Caudate nucleus (tissue), 63 donors: ENCODE measurements at places on chromosomes 2 and 18.

GRCh38 chr18:24254071-24254470, 115.2 kb downstream of the CABYR start:
- DNase-seq, result no peak

DNA sequence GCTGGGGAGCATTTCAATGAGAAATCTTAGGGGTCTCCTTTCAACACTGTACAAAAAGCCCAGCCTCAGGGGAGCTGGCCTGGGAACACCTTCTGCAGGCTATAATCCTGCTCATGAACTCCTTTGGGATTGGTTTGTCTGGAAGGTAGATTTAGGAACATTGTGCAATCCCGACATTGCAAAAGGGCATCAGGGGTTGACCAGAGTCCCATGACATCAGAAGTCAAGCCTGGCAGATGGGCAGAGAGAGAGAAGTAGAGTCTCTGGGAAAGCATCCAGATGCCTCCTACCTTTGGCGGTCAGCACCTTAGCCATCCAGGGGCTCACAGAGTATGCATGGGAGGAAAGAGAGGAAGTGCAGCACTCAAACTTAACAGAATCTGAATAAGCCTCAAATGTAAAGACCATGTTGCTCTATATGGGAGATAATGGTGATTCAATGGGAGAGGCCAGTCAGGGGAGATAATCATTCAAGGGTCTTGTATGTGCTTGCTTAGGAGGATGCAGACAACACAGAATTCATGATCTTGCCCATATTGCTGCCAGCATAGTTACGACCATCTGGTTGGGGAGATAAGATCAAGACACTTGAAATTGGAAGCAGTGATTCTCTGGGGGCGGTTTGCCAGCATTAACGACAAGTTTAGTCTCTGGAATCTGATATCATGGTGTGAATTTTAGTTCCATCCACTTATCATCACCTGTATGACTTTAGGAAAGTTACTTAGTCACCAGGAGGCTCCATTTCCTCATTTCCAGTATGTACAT, 58.3 kb upstream of the UPP2 start:
- no peak for DNase-seq

DNA sequence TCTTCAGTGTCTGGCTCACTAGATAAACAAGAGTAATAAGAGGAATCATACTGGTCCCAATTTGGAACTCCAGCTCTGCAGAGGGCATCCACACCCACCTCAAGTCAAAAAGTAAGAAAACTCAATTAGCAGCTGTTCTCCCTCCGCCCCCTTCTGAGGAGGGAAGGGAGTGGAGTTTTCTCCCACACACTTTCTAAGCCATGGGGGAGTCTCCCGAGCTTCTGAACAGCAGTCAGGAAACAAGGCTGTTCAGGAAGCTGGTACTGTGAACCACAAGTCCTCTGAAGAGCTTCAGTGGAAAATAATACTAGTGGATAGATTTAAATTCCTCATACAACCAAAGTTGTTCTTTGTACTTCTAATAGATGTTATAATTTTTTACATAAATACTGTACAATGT, 32.9 kb upstream of the SPTBN1 start:
- peak; percentile 51 for DNase-seq

- no peak for DNase-seq
Measured at GRCh38 chr2:200525066-200525465, 941 bp upstream of the SGO2 start.

DNA sequence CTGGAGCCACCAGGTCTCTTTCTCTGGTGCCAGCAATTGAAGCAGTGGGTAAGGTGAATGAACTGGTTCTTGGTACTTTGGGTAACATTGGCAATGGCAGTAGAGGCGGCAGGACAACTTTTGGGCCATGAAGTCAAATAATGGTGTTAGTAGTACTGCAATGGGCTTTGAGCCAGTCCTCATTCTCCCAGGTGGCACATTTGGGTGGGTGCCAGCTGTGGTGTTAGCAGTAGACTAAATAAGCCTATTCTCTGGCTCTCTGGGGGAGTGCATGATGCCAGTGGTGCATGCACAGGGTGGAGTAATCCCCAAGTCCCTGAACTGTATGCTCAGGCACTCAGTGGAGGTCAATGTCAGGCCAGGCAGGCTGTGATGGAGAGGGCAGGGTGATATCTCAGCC, 120.2 kb upstream of the LRRTM4 start:
- no peak for DNase-seq

GRCh38 chr2:181021199-181021789, 40.9 kb downstream of the UBE2E3 start:
- no peak for DNase-seq

DNA sequence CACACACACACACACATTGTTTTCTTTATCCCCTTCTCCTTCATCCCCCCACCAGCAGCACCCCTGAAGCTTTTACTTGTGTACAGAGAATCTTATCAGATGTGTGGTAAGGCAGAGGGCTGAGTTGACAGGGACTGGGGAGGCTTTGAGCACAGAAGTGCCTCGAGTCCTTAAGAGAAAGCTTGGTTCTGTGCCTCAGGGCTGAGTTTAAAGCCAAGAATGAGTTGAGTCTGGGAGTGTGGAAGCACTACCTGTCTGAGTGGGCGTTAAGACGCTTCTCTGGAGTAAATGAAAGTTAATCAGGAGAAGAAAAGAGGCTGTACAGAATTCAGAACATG, 2.7 kb downstream of the ID2 start:
- no peak for DNase-seq

- DNase-seq, result no peak
Measured at GRCh38 chr18:8065284-8065683, 498.2 kb downstream of the PTPRM start.

DNA sequence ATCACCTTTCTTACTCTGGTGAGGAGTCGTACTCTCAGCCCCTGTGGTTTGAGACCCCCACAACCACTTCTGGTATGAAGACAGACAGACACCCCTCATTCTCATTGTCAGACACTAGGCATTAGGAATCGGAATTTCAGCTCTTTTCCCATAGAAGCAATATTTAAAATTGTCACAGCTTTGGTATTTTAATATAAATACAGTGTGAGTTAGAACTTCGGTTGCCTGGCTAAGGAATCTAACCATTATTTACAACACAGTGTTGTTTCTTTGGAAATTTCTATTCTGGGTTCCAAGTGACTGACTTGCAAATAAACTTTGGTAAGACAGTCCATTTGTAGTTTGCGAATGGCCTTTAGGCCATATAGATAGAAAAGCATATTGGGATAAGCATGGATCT, 318.1 kb downstream of the PARD3B start:
- no peak for DNase-seq

DNA sequence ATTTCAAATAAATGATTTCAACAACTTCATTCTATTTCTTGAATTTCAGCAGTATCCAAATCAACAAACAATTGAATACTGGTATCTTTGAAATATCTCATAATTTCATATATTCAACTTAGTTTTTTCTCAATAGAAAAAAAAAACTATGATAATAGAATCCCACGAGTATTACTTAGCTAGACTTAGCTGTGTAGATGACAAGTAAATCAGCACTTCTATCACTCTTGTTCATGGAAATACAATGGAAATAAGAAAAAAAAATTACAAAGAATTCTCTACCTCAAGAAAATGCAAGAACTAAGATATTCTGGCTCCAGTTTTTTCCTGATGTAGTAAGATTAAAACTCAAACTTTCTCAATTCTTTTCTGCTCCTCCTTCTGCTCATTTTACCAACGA, 256.2 kb upstream of the KYNU start:
- peak; percentile 8 for DNase-seq

- DNase-seq, result no peak
Measured at GRCh38 chr2:45836316-45836715, 184.8 kb downstream of the PRKCE start.

DNA sequence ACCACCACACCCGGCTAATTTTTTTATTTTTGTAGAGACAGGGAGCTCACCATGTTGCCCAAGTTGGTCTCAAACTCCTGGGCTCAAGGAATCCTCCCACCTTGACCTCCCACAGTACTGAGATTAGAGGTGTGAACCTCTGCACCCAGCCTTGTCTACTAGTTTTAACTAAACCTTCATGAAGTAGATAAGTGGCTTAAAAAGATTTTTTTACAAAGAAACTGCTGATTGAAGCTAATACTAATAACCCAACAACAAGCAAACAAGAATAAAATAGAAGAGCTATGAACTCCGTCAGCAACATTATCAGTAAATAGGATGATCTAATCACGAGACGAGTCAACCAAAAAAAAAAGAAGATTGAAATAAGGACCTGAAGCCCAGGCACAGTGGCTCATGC, 18.8 kb downstream of the NDUFB3 start:
- DNase-seq, result no peak

DNA sequence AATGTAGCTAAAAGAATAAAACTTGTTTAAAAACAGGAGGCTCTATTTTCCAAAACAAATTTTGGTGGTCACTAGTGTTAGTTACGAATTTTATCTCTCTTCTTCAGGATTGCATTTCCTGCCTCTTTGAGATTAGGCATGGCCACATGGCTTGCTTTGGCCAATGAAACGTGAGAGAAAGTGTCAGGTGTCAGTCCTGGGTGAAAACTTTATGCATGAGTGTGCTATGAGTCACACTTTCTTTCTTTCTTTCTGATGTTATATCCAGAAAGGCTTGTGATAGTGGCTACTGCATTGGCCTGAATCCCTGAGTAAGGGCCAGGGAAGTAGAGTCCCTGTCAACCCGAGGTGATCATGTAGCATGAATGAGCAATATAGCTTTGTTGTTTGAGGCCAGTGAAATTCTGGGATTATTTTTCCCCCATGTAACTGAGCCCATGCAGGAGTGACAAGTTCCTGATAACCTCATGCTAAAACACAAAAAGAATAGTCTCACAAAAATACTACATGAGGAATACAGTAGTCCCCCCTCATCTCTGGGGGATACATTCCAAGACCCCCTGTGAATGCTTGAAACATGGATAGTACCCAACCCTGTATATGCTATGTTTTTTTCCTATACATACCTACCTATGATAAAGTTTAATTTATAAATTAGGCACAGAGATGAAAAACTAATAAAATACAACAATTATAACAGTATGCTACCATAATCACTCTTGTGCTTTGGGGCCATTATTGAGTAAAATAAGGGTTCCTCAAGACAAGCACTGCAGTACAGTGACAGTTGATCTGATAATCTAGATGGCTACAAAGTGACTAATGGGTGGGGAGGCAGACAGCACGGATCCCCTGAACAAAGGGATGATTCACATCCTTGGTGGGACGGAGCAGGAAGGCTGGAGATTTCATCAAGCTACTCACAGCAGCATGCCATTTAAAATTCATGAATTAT, 109.5 kb downstream of the CDC42EP3 start:
- DNase-seq, result no peak

- DNase-seq, result no peak
Measured at GRCh38 chr18:48766487-48766886, 184.3 kb downstream of the SMAD7 start.

- no peak for DNase-seq
Measured at GRCh38 chr2:19580264-19580663, 221.8 kb upstream of the OSR1 start.

- DNase-seq, result no peak
Measured at GRCh38 chr2:23828256-23828980, 98.5 kb downstream of the ATAD2B start.

DNA sequence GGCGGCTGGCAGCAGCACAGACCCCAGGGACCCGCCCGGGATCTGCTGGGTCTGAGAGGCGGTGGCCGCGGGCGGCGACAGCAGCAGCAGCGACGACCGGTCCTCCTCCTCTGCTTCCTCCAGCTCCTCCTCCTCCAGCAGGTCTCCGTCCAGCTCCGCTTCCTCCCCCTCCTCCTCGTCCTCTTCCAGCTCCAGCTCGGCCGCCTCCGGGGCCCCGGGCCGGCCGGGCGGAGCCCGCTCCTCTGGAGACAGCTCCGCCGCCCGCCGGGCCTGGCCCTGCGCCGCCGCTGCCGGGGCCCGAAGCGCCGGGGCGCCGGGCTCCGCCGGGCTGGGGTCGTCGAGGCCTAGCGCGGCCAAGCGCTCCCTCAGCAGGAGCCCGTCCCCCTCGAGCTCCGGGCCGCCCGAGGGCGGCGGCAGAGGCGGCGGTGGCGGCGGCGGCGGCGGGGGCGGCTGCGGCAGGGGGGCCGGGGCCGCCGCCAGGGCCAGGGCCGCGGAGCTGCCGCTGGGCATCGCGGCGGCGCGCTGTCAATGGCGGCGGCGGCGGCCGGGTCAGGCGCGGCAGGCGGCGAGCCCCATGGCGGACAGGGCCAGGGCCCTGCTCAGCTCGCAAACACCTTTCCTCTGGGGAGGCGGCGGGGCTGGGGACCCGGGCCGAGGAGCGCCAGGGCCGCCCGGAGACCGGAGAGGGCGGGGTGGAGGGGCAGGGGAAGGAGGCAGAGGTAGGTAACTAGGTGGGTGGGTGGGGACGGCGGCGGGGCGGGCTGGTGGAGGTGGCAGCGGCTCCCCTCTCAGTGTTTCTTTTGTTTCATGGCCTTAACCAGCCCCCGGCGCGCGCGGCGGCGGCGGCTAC, 445 bp downstream of the MEX3C start:
- DNase-seq, result no peak

GRCh38 chr2:172048508-172049503, 36.5 kb upstream of the DLX1 start:
- no peak for DNase-seq

- no peak for DNase-seq
Measured at GRCh38 chr2:221502270-221503010, 69.7 kb downstream of the EPHA4 start.

GRCh38 chr2:60544954-60545560, 8.4 kb downstream of the BCL11A start:
- DNase-seq, result no peak

DNA sequence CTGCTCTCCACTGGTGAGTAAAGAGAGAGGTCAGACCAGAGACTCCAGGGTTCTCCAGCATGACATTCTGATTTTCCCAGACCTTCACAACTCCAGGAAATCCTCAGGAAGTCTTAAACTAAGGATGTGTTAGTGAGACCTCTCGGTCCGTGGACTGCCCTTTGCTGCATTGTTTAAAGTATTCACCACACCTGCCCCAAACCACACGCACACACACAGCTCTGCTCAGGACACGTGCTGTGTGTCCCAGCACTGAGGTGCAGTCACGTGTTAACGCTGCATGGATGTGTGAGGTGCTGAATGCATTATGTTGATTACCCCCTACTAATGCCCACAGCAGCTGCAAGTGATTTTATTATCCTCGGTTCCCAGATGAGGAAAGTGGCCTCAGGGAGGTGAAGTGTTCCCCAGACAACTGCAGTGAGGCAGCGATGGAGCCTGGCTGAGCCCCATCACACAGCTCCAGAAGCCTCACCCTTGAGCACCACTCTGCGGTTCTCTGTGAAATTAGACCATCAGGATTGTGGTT, 68.4 kb downstream of the TRAPPC12 start:
- no peak for DNase-seq

DNA sequence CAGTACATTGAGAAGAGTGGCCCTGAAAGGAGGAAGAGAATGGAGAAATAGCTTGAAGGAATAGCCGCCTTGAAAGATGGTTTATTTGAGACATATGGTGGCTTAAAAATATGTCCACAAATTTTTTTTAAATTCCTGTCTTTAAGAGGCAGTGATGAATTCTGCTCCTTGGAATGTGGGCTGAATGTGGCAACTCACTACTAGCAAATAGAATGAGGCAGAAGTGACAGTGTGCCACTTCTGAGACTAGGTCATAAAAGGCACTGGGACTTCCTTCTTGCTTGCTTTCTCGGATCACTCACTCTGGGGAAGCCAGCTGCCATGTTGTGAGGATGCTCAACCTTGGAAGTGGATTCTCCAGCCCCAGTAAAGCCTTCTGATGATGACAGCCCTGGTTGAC, 67.0 kb downstream of the FAM161A start:
- no peak for DNase-seq

- DNase-seq, result no peak
Measured at GRCh38 chr18:21763846-21764646, 23.5 kb downstream of the MIB1 start.
